ENCODE measurements at places on chromosomes 12 and 14. TPM values are rescaled to one million over a fixed set of nuclear protein-coding genes. Genes with fewer than 3 reads are reported as not detected.

Gene MMP19
- total RNA-seq, result not detected

Gene LRRC74A
- not detected for total RNA-seq

Gene TAS2R8
- not detected for total RNA-seq

Gene LRTM2
- not detected for total RNA-seq

Gene SLC10A1
- not detected for total RNA-seq

Gene PRB2
- not detected for total RNA-seq

Gene DBX2
- not detected for total RNA-seq

Gene CCDC196
- total RNA-seq, result not detected

Gene KLRF1
- not detected for total RNA-seq

Gene EXOC3L4
- total RNA-seq, result not detected

Gene ENDOU
- not detected for total RNA-seq

Gene SCN8A
- total RNA-seq, result 1.3 TPM
